ENCODE measurements at places on chromosomes 13 and 19.

GRCh38 chr19:49387936-49388372 lies at the start of gene KASH5:
TSS of gene KASH5 (plus strand) at chr19:49388249. CDS start at chr19:49390884, 2,635 bp downstream.
- DNase-seq, result peak; percentile 81

- DNase-seq, result peak; percentile 19
Measured at GRCh38 chr13:28820099-28821051, at the start of gene MTUS2. TSS of gene MTUS2 (plus strand) at chr13:28820339.

GRCh38 chr13:23157781-23158180 lies 23.0 kb upstream of the SGCG start:
- DNase-seq, result no peak

DNA sequence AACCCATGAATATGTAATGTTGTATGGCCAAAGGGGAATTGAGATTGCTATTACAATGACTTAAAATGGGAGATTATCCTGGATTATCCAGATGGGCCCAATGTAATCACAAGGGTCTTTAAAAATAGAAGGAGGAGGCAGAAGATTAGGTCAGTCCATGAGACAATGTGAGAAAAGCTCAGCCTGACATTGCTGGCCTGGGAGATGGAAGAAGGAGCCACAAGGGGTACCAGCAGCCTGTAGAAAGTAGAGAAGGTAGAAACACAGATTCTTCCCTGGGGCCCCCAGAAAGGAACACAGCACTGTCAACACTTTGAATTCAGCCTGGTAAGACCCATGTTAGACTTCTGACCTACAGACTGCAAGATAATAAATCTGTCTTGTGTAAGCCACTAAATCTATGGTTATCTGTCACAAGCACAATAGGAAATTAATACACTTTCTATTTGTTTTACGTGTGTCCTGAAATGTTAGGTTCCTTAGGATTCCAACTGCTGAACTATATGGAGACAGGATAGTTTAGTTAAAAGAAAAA lies 132.9 kb upstream of the SERP2 start:
- DNase-seq, result no peak

- DNase-seq, result no peak
Measured at GRCh38 chr13:43905435-43906031, 25.8 kb downstream of the LACC1 start.

All from activated T-cell treated with anti-CD3 and anti-CD28 coated beads, Interleukin-2, amount 50 U/mL, for 1 hour (primary cell).